ENCODE measurements at places on chromosomes 12 and 14.

DNA sequence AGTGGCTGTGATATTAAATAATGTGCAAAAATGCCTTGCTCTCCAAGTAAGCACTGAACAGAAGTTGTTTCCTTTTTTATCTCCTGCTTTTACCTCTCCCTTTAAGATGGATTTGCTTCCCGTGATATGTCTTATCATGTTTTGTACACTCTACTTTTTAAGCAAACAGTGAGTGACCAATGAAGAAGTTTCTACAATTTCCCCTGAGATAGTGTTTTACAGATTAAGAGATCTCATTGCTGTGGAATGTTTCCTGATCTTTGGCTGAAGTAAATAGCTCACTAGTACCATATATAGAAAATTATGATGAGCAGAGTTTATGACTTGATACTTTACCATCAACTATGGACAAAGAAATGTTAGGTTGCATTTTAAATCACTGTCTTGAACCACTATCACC lies 184.8 kb upstream of the PDE3A start:
- no peak for DNase-seq

DNA sequence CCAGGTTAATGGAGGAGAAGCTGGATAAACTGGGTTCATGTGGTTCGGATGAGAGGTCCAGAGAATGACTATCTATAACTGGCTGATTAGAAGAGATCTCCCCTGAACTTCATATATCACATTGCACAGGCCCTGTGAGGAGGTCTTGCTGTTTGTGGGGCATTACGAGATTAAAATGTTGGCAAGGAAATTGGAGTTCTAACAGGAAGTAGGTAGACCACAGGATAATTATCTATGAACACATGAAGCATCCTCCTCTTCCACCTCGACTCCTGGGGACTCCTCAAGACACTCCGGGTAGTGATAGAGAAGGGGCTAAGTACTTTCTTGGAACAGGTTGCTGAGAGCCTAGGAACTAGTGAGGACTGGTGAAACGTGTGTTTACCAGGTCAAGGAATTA lies 418.8 kb downstream of the KCNH5 start:
- DNase-seq = no peak

GRCh38 chr12:13241833-13242488 lies 45.4 kb downstream of the EMP1 start:
- no peak for DNase-seq

- no peak for DNase-seq
Observed at GRCh38 chr14:91303924-91304229, 59.4 kb upstream of the GPR68 start.

DNA sequence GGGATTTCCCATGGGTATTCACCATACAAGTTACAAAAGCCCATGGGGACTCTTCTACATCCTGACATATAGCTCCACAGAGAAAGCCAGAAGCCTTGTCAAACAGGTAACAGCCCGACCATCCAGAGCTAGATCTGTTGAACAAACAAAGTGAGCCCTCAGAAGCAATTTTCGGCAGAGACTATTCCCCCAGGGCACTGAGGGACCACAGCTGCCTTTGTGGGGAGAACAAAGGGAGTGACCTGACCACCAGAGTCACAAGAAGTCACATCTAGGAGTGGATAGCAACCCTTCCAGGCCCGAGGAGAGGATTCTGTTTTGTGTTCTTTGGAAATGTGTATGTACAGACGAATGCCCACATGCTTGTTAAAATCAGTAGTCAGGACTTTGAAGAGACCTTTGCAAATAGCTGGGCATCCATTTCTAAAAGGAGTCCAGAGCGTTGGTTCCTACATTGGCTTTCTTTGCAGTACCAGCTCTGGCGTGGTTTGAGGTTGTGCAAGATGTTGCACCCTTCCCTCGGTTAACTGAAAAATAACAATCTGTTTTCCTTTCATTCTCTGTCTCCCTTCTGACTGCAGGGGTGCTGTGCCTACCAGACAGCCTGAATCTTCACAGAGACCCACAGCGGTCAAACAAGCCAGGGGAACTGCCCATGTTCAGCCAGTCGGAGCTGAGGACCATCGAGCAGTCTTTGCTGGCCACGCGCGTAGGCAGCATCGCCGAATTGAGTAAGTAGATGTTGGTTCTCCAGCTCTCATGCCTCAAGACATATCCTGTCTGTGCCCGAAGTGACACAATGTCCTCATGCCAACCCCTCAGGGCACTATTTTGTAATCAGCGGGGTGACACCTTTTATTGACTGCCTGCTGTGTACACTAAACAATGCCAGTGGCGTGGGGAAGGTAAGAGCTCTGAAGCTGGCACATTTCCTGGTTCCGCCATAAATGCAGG lies 165.4 kb upstream of the PWP1 start:
- DNase-seq = no peak

Measured in stimulated activated CD4-positive, alpha-beta T cell treated with anti-CD3 and anti-CD28 coated beads, Interleukin-15, amount 100 ng/mL, for 24 hours (primary cell).